ENCODE measurements at places on chromosomes 1 and 21. TPM values are rescaled to one million over a fixed set of nuclear protein-coding genes. Genes with fewer than 3 reads are reported as not detected.

Gene SERINC2
- not detected for total RNA-seq

DNA sequence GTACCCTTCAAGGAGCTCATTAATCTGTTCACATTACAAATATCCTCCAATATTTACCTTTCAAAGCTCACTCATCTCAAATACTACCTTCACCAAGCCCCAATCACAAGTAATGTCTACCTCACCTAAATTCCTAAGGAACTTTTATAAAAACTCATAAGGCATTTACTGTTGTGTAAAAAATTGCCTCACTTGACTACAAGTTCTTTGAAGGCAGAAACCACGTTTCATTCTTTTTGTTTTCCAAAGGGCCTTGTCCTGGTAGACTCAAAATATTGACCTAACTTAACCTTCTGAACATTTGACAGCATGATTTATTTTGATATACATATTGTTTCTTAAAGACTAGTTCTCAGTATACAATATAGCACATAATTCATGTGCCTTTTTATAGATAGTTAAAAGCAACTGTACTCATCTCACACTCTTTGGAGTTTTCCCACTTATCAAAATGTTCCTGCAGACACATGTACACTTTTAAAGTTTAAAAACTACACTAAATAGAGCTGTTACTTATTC is 2.5 kb downstream of the USP33 start:
- H3K27ac ChIP-seq: no peak overlapping the region
- peaks cover 32% of the 10 kb centered on the region for H3K4me1 ChIP-seq
- DNase-seq: no peak
- H3K27me3 ChIP-seq: no peaks in the 10 kb centered on the region

DNA sequence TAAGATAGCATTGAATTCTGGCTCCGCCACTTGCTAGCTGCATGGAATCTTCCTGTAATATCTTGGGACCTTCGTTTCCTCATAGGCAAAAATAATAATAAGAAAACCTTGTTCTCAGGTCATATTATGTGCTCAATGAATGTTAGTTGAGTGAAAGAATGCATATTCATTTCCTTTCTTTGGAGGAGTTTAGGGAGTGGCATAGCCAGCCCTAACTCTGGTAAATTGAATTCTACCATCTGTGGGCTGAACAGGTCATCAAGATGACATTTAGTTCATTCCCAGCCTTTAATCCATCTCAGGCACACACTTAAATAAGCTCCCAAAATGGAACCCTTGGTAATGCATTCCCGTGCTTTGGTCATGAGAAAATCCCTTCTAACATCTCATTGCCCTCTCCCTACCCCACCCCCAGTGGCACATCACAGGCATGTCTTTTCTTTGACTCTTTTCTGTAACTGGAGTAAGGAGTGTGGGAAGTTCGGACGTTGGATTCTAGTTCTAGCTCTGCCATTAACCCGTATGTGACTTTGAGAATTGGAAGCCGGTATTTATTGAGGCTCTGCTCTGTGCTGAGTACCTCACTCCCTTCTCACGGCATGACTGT is 13.2 kb upstream of the MYOG start:
- DNase-seq: no peak
- H3K27ac ChIP-seq: no peak overlapping the region
- peaks cover 17% of the 10 kb centered on the region for H3K27me3 ChIP-seq

Gene HES3
- total RNA-seq: not detected

- peaks cover 92% of the 10 kb centered on the region for H3K4me1 ChIP-seq
- H3K4me3 ChIP-seq: peak overlapping the region; percentile 60
- DNase-seq: peak; percentile 59
- no peaks in the 10 kb centered on the region for H3K27me3 ChIP-seq
- peak overlapping the region; percentile 79 for H3K27ac ChIP-seq
Measured at GRCh38 chr1:89657886-89658285, 25.0 kb downstream of the LRRC8C start.

- no peak for DNase-seq
- no peak overlapping the region for H3K4me3 ChIP-seq
- H3K27me3 ChIP-seq: no peaks in the 10 kb centered on the region
Measured at GRCh38 chr1:17878837-17879236, 123.7 kb downstream of the ACTL8 start.

- H3K4me3 ChIP-seq: no peak overlapping the region
- no peaks in the 10 kb centered on the region for H3K4me1 ChIP-seq
Measured at GRCh38 chr1:91744953-91745639, 140.9 kb downstream of the TGFBR3 start.

GRCh38 chr1:54701996-54702395 is 13.7 kb upstream of the TTC4 start:
- no peak overlapping the region for H3K4me3 ChIP-seq
- no peaks in the 10 kb centered on the region for H3K27me3 ChIP-seq
- no peak overlapping the region for H3K27ac ChIP-seq
- H3K36me3 ChIP-seq: no peaks in the 10 kb centered on the region

Gene RCSD1
- 145 TPM for total RNA-seq

Gene AMY2A
- not detected for total RNA-seq

GRCh38 chr1:15703562-15703961 is 19.4 kb downstream of the PLEKHM2 start:
- peaks cover 20% of the 10 kb centered on the region for H3K36me3 ChIP-seq
- H3K27ac ChIP-seq: no peak overlapping the region
- no peaks in the 10 kb centered on the region for H3K27me3 ChIP-seq
- no peak for DNase-seq
- no peak overlapping the region for H3K4me3 ChIP-seq

DNA sequence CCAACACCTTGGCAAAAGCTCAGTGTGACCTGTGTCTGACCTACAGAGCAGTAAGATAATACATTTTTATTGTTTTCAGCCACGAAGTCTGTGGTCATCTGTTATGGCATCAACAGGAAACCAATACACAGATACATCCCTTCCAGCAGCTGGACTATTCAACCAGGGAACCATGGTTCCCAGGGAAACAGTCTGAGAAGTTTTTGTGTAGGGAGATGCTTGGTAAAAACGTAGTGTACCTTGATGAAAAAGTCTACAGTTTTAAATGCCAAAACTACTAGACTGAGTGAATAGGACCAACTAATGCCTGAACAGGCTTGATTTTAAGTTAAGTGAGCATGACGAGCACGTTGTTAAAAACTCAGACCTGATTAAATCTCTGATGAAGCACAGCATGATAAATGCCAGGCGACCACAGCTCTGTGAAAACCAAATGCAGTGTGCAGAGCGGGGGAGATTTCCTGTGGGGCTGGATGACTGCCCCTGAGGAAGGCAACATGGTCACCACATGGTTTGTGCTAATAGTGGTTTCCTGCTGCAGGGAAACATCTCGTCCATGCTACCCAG is 228.9 kb downstream of the TNR start:
- H3K4me1 ChIP-seq: peaks cover 13% of the 10 kb centered on the region
- DNase-seq: peak; percentile 25
- no peak overlapping the region for H3K4me3 ChIP-seq
- no peak overlapping the region for H3K27ac ChIP-seq

DNA sequence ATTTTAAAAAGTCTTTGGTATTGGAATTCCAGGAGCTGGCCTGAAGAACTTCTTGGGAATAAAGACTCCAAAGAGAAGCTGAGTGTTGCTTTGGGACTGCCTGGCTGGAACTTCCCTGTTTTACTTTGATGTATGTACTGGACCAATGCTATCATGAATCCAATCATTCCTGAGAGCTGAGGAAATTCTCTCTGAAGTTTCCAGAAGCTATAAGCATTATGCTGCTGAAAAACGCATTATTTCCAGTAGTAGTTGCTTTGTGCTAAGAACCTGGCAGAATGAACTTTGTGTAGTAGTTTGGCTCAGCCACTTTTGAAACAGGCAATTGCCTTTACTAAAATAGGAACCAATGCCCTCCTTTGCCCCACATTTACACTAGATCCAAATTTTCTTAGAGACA is 260.7 kb downstream of the HLX start:
- no peak overlapping the region for H3K4me3 ChIP-seq
- DNase-seq: no peak
- H3K4me1 ChIP-seq: no peaks in the 10 kb centered on the region
- H3K27me3 ChIP-seq: no peaks in the 10 kb centered on the region

Gene LCE2C
- not detected for total RNA-seq

Gene PDZK1IP1
- not detected for total RNA-seq

- no peak overlapping the region for H3K27ac ChIP-seq
- no peaks in the 10 kb centered on the region for H3K4me1 ChIP-seq
- no peak overlapping the region for H3K4me3 ChIP-seq
- DNase-seq: no peak
- H3K27me3 ChIP-seq: peaks cover under 1% of the 10 kb centered on the region
Measured at GRCh38 chr1:170503665-170504064, 28.3 kb upstream of the GORAB start.

Gene OR10Z1
- total RNA-seq: not detected

Gene FCGR3A
- 0.52 TPM for total RNA-seq

Gene PYCR2
- total RNA-seq: 122 TPM

DNA sequence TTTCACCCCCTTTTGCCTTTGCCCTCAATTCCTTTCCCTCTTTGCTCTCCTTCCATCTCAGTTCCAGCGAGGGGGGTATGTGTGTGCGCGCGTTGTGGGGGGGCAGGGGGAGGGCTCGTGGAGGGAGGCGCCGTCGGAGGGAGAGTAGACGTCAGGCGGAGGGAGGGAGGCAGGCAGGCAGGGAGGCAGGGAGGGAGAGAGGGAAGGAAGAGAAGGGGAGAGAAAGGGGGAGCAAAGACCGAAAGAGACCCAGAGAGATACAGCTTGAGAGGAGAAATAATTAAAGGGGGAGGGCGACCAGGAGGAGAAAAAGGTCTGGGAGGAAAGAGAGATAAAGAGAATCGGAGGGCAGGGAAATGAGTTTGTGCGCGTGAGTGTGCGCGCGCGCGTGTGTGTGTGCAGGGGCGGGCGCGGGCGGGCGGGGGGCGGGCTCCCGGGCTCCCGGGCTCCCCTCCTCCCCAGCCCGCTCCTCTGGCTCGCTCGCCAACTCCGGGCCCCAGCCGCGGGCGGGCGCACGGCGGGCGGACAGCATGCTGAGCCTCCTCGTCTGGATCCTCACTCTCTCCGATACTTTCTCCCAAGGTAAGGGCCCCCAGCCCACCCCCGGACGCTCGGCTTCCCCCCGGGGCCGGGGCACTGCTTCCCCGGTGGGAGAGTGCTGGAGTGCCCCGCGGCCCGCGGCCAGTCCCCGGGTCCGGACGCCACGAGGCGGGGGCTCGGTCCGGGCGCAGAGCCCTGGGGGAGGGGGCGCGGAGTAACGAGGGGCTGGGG is at the start of gene KIRREL1:
Gene KIRREL1 (plus strand): TSS at position 499 of the 771 bp plus-strand sequence. CDS start 32 bp downstream, at position 531.
- DNase-seq: no peak
- H3K36me3 ChIP-seq: no peaks in the 10 kb centered on the region
- H3K27ac ChIP-seq: no peak within 1 kb of the TSS
- H3K27me3 ChIP-seq: peaks cover 33% of the 10 kb centered on the region
- no peaks in the 10 kb centered on the region for H3K4me1 ChIP-seq
- H3K4me3 ChIP-seq: no peak within 1 kb of the TSS

Gene C1orf105
- total RNA-seq: not detected

DNA sequence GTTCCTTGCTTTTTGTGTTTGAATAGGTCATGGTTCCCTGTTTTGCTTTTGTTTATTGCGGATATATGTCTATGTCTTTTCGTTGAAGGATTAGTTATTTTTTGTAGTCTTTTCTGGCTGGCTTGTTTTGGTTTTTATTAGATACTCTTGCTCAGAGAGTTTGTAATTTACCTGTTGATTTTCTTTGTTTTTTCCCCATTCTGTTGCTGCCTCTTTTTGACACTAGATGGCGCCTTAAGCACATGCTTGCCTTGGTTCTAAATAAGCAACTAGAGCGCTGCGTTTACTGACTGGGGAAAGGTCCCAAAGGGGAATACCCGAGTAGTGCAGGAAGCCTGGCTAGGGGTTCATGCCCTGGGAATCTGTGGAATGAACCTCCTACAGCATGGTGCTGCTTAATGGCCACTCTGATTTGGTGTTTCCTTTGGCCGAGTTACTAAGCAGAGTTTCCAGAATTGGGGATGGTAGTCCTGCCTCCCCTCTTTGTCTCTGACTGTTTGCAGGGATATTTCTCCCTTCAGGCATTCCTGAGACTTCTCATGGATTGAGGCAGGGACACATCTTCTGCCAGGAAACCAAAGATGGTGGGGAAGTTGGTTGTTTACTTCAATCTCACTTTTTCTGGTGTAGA is 143.2 kb downstream of the PTPRU start:
- DNase-seq: no peak
- peaks cover 16% of the 10 kb centered on the region for H3K27me3 ChIP-seq
- H3K27ac ChIP-seq: no peak overlapping the region

GRCh38 chr21:45947716-45948255 is 33.8 kb upstream of the COL6A1 start:
- H3K27me3 ChIP-seq: no peaks in the 10 kb centered on the region
- H3K36me3 ChIP-seq: no peaks in the 10 kb centered on the region
- no peaks in the 10 kb centered on the region for H3K4me1 ChIP-seq
- no peak overlapping the region for H3K27ac ChIP-seq

GRCh38 chr1:210908257-210908656 is 225.7 kb downstream of the KCNH1 start:
- no peaks in the 10 kb centered on the region for H3K4me1 ChIP-seq
- no peak overlapping the region for H3K4me3 ChIP-seq
- no peak overlapping the region for H3K27ac ChIP-seq
- peaks cover 2% of the 10 kb centered on the region for H3K27me3 ChIP-seq
- no peak for DNase-seq

- H3K27ac ChIP-seq: no peak overlapping the region
- H3K4me1 ChIP-seq: no peaks in the 10 kb centered on the region
- no peaks in the 10 kb centered on the region for H3K36me3 ChIP-seq
- no peak overlapping the region for H3K4me3 ChIP-seq
- DNase-seq: no peak
Measured at GRCh38 chr1:206025283-206025820, 1.7 kb upstream of the CTSE start.

- H3K36me3 ChIP-seq: peaks cover 4% of the 10 kb centered on the region
- peaks cover 80% of the 10 kb centered on the region for H3K4me1 ChIP-seq
- no peak overlapping the region for H3K4me3 ChIP-seq
- DNase-seq: no peak
- H3K27ac ChIP-seq: no peak overlapping the region
Measured at GRCh38 chr1:64894438-64895196, 71.7 kb downstream of the JAK1 start.

DNA sequence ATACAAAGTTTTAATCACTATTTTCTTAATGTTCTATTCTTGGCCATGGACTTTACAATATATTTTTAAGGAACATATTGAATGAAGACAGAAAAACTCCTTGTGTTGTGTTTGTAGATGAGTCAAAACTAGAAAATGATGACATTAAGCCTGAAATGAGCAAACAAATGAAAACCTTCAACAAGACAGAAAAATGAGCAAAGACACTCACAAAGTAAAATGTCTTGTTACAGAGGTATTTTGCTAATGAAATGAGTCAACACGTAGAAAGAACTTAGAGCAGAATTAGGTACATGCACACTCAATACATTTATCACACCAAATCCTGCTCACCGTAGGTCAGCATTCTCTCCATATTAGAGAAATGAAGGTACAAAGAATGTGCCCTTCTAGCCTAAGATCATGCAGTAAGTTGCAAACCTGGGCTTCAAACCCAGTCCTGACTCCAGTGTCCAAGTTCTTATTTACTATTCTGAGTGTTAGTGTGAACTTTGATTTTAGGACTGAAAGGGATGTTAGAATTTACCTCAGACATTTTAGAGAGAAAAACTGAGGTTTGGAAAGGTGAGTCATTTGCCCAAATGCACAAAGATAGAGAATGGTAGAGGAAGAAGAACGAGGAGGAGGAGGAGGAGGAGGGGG is 133.9 kb upstream of the SGIP1 start:
- DNase-seq: no peak
- no peaks in the 10 kb centered on the region for H3K27me3 ChIP-seq
- no peak overlapping the region for H3K27ac ChIP-seq
- H3K36me3 ChIP-seq: no peaks in the 10 kb centered on the region

All from activated CD8-positive, alpha-beta T cell treated with anti-CD3 and anti-CD28 coated beads, Interleukin-2, amount 10 ng/mL, durations not matched to agents 7 days and 5 days (primary cell).